Amniotic epithelial cell (primary cell): ENCODE measurements at places on chromosomes 6 and 20.

DNA sequence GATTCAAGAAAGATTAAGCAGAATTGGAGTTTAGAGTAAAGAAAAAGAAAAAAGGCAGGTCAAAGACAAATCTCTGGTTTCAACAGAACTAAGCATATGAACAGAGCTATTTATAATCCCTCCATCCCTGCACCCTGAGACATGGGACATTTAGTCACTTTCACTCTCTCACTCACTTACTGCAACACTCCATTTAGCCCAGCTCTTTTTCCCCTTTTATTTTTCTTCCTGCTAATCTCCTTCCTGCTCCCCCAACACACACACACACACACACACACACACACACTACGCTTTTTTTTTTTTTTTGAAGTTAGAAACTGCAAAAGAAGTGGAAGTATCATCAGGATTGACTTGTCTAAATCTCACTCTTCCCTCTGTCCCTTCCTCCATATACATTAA, 45.1 kb upstream of the TBC1D7 start:
- no peak for DNase-seq

- DNase-seq = no peak
These were observed 4.3 kb upstream of the PDYN start for GRCh38 chr20:1998193-1998520.

DNA sequence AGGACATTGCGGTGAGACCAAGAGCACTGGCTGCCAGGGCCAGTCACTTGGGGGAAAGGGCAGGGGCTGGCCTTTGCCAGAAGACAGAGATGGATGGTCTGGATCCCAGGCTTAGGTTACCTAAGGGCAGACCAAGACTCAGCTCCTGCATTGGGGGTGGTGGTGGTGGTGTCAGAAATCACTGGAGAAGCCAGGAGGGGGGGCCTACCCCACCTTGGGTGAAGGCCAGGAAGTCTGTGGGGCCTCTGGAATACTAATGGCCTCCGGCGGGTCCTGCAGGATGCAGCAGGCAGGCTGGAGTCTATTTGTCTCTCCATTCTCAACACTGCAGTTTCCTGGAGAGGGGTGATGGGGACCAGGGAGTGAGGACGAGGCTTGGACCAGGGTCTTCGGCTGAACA, 32.8 kb downstream of the CD40 start:
- DNase-seq = no peak

DNA sequence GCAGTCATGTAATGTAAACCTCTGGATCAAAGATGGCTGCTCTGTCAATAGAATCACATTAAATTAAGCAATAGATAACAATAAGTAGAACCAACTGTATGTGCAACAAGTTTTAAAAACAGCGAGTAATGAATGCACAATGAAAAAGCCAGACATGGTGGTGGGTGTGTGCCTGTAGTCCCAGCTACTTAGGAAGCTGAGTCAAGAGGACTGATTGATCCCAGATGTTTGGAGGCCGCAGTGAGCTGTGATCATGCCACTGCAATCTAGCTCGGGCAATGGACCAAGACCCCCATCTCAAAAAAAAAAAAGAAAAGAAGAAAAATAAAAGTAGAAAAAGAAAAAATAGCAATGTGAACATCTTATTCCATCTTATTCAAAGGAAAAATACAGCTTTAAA, 558.7 kb upstream of the MMS22L start:
- no peak for DNase-seq

- DNase-seq = no peak
These were observed 11.2 kb downstream of the ZNF337 start for GRCh38 chr20:25685276-25686080.

GRCh38 chr6:167819576-167819975, 7.1 kb upstream of the AFDN start:
- no peak for DNase-seq

- no peak for DNase-seq
These were observed 585.6 kb downstream of the DHX35 start for GRCh38 chr20:39547546-39548408.

GRCh38 chr6:125363039-125363823, 61.5 kb upstream of the HDDC2 start:
- DNase-seq = peak; percentile 37

DNA sequence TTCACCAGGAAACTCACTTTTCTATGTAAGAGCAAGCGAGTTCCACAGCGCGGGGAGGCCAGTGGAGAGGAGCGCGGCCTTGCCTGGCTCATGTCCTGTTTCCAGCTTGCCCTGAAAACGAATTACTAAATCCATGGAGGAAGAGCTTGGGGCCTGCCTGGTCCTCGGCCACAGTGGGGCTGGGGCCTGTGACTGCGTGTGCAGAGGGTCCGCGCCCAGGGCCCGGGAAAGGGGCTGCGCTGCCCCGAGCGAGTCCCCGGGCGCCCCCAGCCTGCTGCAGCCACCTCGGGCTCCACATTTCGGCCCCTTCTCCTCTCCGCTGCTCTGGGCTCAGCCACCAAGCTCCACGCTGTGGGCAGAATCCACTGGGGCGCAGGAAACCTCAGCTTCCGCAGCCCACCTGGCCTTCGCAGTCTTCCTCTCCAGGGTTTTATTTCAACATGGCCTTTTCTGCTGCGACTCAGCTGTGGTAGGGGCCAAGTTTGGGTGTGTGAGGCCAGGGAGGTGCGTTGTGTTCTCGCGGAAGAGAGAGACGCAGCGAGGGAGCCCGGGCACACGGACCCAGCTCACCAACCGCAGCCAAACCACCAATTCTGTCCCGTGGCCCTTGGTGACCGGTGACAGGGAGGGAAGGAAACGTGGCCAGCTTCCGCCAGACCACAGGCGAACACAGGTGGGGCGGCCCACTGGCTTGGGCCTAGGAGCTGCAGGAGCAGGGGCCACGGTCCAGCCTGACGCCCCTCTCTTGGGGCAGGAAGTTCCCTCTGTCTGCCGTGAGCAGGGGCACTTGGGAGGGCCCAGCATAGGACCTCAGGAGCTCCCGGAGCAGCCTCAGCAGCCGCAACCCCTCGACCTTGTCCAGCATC, 211.4 kb downstream of the ERMARD start:
- no peak for DNase-seq

GRCh38 chr20:11852189-11852588, 65.5 kb upstream of the BTBD3 start:
- no peak for DNase-seq

DNA sequence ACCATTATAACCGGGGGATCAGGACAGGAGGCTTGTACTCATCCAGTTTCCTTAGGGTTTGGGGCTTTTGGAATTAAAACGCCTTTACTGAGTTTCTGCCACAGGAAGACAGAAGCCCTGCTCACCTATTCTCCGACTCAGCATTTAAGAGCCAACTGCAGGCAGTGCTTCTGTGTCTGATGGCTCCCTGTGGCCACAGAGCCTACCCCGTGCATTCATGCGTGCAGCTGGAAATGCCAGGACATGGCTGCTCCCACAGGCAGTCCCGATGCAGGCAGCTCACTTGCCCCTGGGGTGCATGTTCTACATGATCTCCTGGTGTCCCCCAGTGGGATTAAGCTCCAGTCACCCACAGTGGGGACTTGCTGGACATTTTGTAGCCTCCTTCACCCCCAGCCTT, 22.2 kb downstream of the ZNF831 start:
- no peak for DNase-seq

DNA sequence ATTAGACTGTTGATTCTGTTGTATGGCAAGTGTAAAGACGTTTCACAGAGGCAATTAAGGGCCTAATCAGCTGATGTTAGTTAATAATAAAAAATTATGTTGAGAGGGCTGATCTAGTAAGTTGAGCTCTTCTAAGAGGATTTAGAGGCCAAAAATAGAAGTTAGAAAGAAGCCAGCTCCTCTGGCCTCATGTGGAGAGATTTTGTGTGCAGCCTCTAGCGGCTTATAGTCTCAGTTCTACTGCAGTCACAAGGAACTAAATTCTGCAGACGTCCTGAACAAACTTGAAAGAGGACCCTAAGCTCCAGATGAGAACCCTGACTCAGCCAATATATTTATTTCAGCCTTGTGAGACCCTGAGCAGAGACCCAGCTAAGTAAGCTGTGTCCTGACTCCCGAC, 498.6 kb downstream of the BTBD3 start:
- DNase-seq = no peak

DNA sequence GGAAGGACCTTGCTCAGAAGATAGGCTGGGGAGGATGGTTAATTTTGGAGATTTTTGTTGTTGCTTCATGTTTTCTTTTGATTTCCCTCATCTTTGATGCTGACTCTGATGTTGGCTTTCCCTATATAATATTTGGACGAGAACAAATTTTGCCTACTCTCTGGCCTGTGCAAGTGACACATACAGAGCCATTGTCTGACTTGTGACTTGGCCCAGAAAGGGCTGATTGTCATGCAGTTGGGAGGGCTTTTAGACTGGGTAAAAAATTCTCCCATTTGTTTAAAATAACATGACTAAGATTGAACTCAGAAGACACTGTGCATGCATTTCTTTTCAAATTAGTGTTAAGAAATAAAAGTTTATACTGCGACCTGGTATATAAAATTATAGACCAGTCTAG, 98.6 kb upstream of the SUPT3H start:
- DNase-seq = no peak

DNA sequence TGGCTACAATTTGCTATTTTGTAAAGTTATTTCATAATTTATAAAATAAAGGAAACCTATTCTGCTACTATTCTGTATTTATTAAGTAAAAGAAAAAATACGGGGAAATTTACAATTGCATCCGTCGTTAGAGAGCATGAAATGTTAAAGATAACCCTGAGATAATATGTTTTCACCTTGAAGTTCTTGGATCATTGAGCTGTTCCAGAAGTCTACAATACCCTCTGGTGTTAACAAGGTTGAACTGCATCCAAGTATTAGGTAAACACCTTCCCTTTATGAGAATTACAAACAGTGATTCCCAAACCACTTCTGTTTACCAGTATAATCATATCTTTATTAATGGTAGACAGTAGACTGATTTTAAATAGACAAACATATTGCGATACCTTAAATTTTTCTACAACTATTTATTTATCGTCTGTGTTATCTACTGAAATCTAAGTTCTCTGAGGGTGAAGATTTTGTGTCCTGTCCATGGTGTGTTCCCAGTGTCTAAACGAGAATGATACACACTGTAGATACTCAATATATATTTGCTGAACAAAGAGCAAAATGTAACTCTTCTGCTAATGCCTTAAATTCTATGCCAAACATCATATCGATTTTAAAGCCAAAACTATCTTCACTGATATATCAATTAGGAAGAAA, 28.2 kb downstream of the TBC1D32 start:
- DNase-seq = peak; percentile 51

DNA sequence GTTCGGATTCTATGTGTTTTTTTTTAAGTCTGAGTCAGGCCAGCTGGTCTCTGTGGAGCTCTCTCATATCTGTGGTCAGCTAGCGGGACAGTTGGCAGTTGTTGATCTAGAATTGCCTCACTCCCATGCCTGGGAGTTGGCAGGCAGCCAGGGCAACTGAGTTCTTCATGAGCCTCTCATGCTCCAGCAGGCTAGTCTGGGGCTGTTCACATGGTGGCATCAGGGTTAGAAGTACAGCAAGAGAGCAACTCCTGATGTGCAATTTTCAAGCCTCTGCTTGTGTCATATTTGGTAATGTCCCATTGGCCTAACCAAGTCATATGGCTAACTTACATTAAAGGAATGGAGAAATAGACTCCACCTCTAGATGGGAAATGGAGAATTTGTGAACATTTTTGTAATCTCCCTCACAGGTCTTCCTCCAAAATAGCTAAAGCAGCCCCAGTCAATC, 6.7 kb upstream of the IFT52 start:
- peak; percentile 99 for DNase-seq

GRCh38 chr6:169263836-169264608, 10.4 kb upstream of the THBS2 start:
- peak; percentile 80 for DNase-seq

GRCh38 chr6:36479256-36479655, 36.5 kb downstream of the KCTD20 start:
- DNase-seq = peak; percentile 70

DNA sequence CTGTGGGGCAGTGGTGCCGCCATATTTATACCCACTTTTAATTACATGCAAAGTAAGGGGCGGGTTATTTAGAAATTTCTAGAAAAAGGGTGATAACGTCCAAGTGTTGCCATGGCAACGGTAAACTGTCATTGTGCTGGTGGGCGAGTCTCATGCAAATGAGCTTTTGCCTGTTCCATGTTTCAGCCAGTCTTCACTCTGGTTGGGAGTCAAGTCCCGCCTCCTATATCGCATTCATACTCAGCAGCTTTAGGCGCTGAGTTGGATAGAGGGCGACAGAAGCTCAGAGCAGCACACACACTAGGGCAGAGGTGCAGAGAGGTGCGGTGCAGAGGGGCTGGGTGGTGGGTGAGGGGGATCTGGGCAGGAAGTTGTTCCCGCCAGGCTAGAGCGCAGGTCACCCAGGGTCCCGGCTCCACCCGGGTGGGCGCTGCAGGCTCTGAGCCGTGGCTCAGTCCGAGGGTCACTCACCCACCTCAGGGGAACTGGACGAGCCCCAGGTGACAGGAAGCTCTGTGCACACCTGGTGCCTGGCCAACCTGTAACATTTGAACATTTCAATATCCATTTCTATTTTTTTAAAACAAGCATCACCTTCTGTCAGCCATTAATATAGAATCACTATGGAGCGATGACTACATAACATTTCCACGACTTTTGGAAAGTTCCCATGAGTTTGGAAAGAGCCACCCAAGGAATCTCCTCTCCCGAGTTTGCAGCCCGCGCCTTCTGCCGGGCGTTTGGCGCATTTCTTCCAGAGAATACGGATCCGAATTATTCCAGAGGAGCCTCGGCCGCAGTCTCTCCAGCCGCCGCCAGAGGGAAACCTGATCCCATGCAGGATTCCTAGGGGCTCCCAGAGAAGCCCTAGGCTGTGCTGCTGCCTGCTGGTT, 89.1 kb upstream of the PHACTR3 start:
- DNase-seq = peak; percentile 25

GRCh38 chr6:155183095-155183494, 80.7 kb upstream of the CLDN20 start:
- DNase-seq = no peak

GRCh38 chr6:28634411-28634760, 108.7 kb downstream of the GPX5 start:
- no peak for DNase-seq

DNA sequence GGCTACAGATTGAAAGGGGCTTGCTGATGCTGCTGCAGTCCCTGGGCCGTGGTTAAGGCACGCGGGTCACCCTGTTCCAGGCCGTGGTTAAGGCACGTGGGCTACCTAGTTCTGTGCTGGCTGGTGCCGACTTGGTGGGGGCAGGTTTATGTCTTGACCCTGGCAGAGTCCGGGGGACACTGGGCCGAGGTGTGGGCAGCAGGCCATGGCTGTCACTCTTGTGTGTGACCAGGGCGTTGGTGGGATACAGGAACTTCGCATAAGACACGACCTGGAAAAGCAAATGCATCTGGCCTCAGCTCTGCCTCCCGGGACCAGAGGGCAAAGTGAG, 6.4 kb downstream of the RPS21 start:
- DNase-seq = no peak
